Smooth muscle cell of the brain vasculature (primary cell): ENCODE measurements at places on chromosomes 1 and 21.
A peak's percentile ranks its signal among the peaks of the same experiment; 100 is the strongest.

DNA sequence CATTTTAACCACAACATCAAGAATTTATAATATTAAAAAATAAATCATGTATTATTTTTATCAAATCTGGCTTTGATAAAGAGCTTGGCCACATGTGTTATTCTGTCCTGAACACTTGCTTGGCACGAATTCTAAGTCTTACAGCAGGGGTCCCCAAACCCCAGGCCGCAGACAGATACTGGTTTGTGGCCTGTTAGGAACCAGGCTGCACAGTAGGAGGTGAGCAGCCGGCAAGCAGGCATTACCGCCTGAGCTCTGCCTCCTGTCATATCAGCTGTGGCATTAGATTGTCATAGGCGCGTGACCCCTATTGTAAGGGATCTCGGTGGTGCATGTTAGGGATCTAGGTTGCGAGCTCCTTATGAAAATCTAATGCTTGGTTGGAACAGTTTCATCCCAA, 127.6 kb upstream of the IVNS1ABP start:
- DNase-seq = no peak

DNA sequence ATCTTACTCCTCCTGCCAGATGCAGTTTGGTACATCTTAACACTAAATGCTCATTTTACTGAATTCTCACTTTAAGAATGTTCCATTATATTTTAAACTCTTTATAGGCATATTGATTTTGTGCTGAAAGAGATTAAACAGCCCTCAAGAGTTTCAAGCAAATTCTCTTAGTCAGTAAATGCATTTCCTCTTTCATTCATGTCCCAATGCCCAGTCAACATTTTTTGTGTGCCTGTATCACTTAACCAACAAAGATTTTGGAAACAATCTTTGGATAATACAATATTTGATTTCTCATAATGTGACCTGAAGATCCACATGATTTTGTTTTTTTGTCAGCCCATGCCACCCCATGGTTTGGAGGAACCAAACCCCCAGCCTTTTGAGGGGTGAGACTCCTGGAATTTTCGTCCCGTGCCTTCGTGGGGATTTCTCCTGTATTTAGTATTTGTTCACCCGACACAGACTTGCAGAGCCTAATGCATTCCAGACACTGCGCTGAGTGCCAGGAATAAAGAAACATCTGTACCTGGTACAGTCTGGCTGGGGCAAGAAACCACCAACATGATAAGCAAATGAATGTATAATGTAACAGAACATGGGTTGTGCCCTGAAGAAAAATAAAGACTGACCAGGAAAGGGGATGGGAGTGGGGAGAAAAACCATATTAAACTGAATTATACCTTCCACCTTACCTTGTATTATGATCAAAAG, 47.1 kb upstream of the ETS2 start:
- DNase-seq = no peak

GRCh38 chr1:11738783-11739182, 2.8 kb downstream of the AGTRAP start:
- DNase-seq = no peak

DNA sequence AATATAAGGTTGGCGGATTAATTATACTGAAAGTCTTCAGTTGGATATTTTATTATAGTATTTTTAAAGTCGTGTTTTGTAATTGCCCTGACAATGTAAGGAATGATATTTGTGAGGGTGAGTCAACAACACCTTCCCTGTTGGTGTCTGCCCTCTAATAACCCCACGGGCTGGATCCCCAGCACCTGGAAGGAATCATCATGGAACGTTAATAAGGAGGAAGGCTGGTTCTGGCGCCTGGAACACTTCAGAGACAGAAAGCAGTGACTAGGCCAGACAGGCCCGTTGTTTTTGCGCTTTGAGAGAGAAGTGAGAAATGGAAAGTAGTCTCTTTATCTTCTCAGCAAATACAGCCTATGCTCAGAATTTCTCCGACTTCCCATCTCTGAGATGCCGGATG, 31.6 kb downstream of the TEX35 start:
- no peak for DNase-seq

GRCh38 chr1:65958561-65959350, 166.1 kb downstream of the PDE4B start:
- DNase-seq = peak; percentile 39

DNA sequence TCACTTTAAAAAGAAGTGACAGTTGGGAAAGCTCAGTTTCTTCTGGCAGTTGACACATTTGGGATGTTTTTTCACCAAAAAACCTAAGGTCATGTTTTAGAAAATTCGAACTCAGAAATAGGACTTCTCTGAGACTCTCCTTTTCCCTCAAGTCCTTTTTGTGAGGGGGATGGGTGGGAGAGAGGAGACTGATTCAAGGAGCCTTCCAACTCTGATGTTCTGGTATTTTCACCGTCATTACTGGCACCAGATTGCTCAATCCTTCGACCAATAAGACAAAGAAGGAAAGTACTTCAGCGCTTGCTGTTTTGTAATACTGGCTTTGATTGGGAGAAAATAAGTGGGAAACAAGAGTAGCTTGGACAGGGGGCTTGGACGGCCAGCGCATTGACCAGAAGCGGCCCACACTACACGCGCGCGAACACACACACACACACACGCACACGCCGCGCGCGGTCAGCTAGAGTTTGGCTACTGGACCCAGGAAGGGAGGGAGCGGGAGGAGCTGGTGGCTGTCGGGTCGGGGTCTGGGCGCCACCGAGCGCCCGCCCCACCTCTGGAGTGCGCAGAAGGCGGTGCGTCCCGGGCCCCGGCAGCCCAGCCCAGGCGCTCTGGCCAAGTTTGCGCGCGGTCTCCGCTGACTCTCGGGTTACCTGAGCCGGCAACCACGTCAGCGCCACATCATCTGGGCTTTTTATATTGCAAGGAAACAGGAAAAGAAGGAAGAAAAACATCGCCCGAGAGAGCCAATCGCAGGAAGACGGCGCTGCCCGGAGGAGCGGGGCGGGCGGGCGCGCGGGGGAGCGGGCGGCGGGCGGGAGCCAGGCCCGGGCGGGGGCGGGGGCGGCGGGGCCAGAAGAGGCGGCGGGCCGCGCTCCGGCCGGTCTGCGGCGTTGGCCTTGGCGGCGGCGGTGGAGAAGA, at the start of gene KCNK1:
Gene KCNK1 (plus strand): TSS at position 855 of the 921 bp plus-strand sequence. CDS start 66 bp downstream, at position 921.
- DNase-seq = no peak

- no peak for DNase-seq
Measured at GRCh38 chr1:238961790-238962189, 424.6 kb upstream of the CHRM3 start.

DNA sequence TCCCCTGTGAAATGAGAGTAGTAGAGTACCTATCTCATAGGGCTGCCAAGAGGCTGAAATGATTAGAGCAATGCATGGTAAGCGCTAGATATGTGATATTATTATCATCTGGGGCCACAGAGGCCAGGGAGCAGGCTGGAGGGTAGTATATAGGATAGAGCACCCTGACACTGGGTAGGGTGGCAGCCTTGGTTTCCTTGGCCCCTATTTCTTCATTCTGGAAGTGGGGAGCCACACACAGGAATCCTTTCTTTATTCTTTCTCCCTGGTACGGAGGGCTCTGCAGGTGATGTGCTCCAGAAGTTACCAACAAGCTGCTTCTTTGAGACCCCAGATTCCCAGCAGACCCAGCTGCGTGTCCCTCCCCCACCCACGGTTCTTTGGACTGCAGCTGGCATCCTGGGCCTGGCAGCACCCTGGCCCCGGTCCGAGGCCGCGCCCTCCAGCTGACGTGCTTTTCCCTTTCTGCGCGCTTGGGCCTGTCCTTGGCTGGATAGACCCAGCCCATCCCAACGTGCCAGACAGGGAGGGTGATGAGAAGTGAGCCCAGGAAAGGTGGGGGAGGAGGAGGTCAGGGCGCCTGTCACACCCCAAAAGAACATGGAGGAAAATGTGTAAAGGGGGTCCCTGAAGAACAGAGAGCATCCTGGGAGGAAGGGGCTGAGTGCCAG, 18.2 kb downstream of the INAVA start:
- no peak for DNase-seq

GRCh38 chr1:173867753-173868265, at the start of gene GAS5:
GAS5 (minus strand) TSS chr1:173867989.
- peak; percentile 100 for DNase-seq

GRCh38 chr1:180816132-180816531, 96.6 kb upstream of the KIAA1614 start:
- DNase-seq = no peak

- no peak for DNase-seq
Measured at GRCh38 chr1:51421964-51422363, 91.6 kb upstream of the TTC39A start.

- DNase-seq = no peak
Measured at GRCh38 chr1:5906966-5907365, 85.3 kb downstream of the NPHP4 start.

- no peak for DNase-seq
Measured at GRCh38 chr1:157403608-157404007, 148.7 kb downstream of the FCRL5 start.

- no peak for DNase-seq
Measured at GRCh38 chr1:20742671-20743070, 10.2 kb upstream of the SH2D5 start.

GRCh38 chr1:44310006-44310405, 45.1 kb downstream of the ERI3 start:
- DNase-seq = no peak

GRCh38 chr1:228664399-228664914, 70.8 kb upstream of the RHOU start:
- peak; percentile 36 for DNase-seq

GRCh38 chr1:213571419-213571818, 416.4 kb upstream of the PROX1 start:
- no peak for DNase-seq

- no peak for DNase-seq
Measured at GRCh38 chr1:164671323-164671965, 112.5 kb downstream of the PBX1 start.

DNA sequence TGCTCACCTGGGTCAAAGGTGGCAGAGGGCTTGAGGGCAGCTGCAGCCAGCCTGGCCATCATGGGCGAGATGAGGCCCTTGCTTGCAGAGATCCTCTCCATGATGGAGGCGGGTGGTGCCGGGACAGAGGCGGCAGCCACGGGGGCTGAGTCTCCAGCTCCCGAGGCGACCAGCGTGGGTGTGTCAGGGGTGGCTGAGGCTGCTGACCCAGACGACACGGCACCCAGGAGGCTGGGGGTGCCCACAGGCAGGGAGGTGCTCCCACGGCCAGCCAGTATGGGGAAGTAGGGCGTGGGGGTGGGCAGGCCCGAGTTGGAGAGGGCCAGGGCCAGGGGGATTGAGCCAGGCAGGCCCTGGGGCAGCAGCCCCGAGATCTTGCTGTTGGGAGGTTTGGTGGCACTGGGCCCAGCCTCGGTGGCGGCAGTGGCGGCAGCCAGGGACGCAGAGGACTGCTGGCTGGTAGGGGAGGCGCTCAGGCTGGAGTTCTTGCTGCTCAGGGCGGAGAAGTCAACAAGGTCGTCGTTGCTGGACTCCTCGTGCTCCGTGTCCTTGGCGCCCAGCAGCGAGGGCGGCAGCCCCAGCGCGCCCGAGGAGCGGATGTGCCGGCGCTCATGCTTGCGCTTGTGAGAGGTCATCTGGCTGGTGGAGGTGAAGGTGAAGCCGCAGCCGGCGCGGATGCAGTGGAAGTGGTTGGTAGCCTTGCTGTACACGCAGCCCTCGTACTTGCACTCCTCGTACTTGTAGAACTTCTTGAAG, 142.9 kb downstream of the CASZ1 start:
- no peak for DNase-seq

DNA sequence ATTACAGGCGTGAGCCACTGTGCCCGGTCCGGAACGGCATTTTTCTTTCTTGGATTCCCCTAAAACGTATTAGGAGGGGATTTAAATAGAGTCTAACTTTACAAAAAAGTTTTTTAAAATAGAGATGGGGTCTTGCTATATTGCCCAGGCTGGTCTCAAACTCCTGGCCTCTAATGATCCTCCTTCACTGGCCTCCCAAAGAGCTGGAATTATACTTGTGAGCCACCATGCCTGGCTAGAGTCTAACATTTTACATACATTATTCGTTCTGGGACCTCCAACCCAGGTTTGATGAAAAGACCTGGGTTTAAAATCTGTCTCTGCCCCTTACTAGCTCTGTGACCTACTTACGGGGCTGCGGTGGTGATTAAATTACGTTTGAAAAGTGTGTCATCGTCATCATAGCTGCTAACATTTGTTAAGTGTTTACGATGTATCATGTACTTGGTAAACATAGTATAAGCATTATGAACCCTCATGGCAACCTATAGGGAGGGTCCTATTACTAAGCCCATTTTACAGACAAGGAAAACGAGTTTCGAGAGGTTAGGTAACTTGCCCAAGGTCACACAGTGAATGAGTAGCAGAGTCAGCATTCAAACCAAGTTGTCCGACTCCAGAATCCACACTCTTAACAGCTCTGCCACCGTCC, 24.5 kb downstream of the PLEKHM2 start:
- no peak for DNase-seq

DNA sequence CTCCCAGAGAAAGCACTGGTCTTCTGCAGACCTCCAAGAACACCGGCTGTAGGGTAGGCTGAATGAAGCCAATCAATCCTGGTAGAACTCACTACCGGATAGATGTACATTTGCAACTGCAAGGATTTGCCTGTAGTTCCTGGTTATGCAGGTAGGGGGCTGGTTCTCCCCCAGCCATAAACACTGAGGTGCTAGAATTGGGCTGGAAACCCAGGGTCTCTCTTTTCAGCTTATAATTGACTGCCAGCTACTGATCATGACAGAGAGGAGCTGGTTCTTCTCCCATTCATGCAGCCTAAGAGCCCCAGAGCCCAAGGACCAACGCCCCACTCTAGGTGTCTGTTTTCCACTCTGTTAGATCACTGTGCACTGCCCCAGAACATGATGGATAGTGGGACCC, 21.5 kb upstream of the MTARC2 start:
- DNase-seq = no peak

DNA sequence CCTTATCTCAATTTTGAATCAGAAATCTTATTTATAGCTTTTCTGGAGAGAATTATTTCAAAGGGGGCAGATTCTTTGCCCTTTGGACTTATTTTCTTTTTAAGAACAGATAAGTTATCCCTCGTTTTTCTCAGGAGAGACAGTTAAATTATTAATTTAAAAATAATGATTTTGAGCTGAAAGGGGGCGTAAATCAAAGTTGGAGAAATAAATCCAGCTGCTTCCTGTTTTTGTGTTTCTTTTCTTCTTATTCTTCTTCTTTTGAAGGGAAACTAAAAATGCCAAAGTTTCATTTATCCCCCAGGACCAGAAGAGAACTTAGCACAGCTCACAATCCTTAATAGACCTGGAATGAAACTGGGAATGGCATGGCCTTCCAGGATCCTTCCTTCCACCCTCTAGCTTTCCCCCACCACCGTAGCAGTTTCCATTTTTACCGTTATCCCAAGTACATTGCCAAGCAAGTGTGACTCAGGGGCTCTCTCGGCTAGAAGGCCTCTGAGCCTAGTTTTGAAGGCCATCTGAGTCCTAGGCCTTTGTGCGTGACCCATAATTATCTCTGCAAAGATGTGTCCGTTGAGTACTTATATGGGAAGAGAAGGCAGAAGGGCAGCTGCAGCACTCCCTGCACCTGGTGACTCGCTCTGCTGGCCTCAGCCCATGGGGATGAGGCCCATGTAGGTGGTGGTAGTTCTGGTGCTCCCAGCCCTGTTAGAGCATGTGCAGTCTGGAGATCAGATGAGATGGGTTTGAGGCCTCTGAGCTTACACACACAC, 181.7 kb downstream of the ROR1 start:
- no peak for DNase-seq

DNA sequence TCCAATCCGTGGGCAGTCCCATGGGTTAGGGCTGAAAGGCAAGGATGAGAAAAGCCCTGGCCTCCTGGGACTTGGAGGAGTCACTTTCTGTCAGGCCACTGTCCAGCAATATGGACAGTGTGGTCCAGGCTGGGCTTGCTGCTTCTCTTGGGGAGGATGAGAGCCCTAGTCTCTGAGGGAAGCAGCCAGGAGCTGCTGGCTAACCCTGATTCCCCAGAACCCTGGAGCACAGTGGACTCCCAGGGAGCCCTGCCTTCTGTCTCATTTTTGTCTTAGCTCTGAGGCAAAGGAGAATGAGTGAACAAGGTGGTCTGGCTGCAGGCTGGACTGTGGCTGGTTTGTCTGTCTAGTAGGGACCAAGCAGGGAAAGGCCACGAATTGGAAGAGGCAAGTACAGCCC, 23.8 kb upstream of the EDN2 start:
- DNase-seq = no peak
